ENCODE measurements at places on chromosomes 2 and 18. TPM values are rescaled to one million over a fixed set of nuclear protein-coding genes. Genes with fewer than 3 reads are reported as not detected.

DNA sequence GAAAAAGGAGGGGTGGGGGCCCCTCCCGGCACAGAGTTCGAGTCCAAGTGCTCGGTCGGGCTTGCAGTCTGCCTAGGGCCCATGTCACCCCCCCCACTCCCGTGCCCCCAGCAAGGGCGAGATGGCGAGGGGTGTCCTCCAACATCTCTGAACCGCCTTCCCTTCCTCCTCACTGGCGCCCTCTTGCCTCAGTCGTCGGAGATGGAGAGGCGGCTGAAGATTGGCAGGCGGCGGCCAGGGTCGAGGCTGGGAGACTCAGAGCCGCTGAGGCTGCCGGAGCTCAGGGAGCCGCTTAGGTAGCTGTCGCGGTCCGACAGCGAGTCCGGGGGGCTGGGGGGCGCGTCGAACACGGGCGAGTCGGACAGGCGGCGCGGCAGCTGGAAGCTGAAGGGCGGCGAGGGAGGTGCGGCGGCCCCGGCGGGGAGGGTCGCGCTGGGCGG, 2.3 kb downstream of the ZFP36L2 start:
- H3K4me3 ChIP-seq: peak overlapping the region; percentile 61
- peak overlapping the region; percentile 99 for H3K27ac ChIP-seq
- peaks cover 3% of the 10 kb centered on the region for H3K36me3 ChIP-seq
- no peaks in the 10 kb centered on the region for H3K27me3 ChIP-seq

DNA sequence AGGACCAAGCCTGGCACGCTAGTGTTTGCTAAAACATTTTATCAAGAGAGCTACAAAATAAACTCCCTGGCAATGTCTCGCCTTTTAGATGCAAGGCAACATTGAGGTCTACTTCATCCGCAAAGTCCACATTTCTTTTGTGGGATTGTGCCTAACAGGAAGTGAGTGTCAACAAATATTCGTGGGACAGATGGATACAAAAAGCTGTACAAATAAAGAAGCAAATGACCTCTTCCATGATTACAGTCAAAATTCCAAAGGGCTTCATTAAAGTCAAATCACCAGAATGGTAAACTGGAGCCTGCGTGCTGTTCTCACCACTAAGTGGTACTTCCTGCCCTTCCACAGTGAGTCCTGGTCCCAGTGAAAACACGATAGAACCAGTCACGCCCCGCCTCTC, 40.4 kb downstream of the L3MBTL4 start:
- no peak for DNase-seq
- H3K36me3 ChIP-seq: no peaks in the 10 kb centered on the region
- peaks cover 52% of the 10 kb centered on the region for H3K4me1 ChIP-seq
- H3K27ac ChIP-seq: peak overlapping the region; percentile 81
- H3K4me3 ChIP-seq: no peak overlapping the region

DNA sequence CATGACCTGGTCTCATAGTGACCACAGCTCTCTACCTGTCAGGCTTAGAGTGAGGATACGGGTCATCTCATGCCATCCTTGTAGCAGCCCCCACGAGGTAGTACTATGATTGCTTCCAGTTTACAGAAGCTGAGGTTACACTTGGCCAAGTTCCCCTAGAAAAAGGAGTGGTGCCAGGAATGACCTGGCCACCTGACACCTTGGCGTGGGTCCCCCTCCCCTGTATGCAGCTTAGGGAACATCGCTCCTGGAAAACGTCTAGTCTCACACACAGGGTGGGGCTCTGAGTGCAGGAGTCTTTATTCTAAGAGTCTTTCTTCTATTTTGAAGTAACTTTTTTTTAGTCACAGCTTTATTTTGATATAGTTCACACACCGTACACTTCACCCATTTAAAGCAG, 14.8 kb downstream of the NPPC start:
- H3K4me3 ChIP-seq: no peak overlapping the region
- no peaks in the 10 kb centered on the region for H3K36me3 ChIP-seq
- no peaks in the 10 kb centered on the region for H3K4me1 ChIP-seq
- no peaks in the 10 kb centered on the region for H3K27me3 ChIP-seq
- no peak for DNase-seq

DNA sequence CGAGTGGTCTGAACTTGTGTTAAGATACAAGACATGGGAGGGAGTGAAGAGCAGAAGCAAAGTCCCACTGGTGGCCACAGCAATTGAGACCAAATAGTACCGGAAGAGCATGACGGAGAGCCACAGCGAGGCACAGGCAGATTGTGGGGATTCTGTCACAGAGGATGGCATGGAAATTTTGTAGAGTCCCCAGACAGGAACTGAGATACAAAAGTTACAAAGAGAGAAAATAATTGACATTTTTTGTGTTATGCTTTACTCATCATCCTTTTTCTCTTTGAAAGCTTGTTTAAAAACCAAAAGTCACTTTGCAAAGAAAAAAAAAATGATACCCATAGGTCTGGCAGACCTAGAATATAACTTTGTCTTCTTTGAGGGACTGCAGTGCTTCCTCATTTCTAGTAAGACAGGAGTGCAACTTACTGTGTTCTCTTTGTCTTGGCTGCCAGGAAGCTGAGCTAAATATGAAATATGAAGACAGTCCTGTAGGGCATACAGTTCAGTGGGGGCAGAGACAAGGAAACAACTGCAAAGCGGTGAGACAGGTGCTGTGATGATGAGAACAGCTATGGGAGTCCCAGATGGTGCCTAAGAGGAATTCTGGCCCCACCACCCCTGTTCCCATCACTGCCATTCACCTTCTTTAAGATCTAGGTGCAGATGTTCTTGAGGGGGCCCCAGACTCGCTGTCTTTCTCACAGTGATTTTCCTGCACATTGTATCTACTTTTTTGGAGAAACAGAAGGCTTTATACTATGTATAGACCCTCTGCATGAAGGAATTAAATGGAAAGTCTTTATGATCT, 5.2 kb downstream of the ARHGAP25 start:
- H3K27me3 ChIP-seq: no peaks in the 10 kb centered on the region
- H3K27ac ChIP-seq: no peak overlapping the region
- H3K4me1 ChIP-seq: no peaks in the 10 kb centered on the region
- no peak for DNase-seq
- H3K4me3 ChIP-seq: no peak overlapping the region
- no peaks in the 10 kb centered on the region for H3K36me3 ChIP-seq

- no peaks in the 10 kb centered on the region for H3K27me3 ChIP-seq
- H3K27ac ChIP-seq: no peak overlapping the region
- DNase-seq: no peak
- no peak overlapping the region for H3K4me3 ChIP-seq
Measured at GRCh38 chr2:104052356-104052755, 801.6 kb upstream of the POU3F3 start.

DNA sequence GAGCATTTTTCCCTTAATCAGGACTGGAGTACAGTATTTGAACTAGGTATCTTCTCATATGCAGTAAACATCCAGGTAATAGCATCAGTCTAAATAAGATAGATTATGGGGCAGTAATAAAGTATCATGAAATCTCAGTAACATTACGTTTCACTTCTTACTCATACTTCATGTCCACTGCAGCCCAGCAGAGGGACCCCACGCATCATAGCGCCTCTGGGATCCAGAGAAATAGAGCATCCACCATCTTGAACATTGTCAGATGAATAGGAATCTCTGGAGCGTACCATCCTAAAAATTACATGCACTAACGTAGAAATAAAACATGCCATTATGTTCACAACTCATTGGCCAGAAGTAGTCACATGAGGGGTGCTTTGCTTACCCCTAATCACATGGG, 499.0 kb downstream of the CPS1 start:
- no peaks in the 10 kb centered on the region for H3K27me3 ChIP-seq
- no peaks in the 10 kb centered on the region for H3K36me3 ChIP-seq
- no peaks in the 10 kb centered on the region for H3K4me1 ChIP-seq
- no peak for DNase-seq

DNA sequence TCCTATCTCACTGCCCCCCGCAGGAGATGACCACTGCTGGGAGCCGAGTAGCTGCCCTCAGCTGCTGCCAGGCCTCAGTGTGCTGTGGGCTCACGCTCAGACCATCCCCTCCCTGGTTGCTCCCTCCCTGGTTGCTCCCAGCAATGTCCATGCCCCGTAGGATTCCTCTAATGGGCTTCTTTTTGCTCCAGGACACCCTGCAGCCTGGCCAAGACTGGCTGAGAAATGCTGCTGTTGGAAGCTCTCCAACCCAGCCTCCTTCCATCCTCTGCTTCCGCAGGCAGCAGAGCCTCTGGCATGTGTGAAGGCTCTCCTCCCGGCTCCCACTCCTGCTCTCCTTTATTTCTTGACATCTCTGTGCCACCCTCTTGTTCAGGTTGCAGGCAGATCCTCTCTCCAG, 48.6 kb downstream of the SOX11 start:
- H3K27me3 ChIP-seq: no peaks in the 10 kb centered on the region
- DNase-seq: no peak
- H3K27ac ChIP-seq: no peak overlapping the region

- no peak overlapping the region for H3K27ac ChIP-seq
- H3K36me3 ChIP-seq: no peaks in the 10 kb centered on the region
- DNase-seq: no peak
- no peaks in the 10 kb centered on the region for H3K4me1 ChIP-seq
Measured at GRCh38 chr2:101432411-101433181, 42.3 kb downstream of the RFX8 start.

DNA sequence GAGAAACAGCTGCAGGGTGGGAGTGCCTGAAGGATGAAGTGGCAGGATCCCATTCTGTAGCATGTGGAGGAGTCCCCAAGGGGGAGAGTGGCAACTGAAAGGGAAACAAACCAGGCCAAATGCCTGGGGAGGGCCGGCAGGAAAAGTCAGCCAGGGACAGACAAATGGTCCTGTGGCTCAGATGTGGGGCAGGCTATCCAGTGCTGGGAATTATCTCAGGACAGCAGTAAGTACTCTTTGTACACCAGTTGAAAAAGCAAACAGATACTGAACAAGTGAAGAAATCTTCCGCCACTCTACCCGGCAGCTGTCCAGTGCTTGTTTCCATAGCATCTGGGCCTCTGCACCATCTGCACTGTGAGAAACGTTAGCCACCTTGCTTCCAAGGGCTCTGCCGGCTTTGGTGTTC, 408.9 kb downstream of the LRATD1 start:
- H3K4me3 ChIP-seq: no peak overlapping the region
- no peaks in the 10 kb centered on the region for H3K36me3 ChIP-seq
- H3K27ac ChIP-seq: no peak overlapping the region
- DNase-seq: no peak
- no peaks in the 10 kb centered on the region for H3K27me3 ChIP-seq

DNA sequence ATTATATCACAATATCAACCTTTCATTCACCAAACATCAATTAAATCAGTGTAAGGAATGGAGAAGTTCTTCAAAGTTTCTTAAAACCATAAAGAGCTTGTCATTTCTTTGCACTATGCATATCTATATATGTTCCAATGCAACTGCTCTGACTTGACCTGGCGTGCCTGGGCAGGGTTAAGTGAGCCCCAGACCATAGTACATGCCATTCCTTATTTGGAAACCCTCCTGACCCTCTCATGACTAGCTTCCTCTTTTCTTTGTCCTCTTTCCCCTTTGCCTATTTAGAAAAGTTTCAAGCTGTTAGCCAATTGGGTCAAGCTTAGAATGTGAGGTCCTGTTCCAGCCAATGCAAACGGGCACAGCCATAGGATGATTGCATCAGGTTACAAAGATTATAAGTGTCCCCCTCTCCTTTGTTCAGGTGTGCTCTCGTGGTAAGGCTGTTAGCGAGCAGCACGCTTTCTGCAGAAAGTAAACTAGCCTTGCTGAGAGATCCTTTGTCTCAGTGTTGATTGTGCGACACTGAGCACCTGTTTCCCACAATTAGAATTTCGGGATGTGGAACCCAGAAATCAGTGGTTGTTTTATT, 78.2 kb upstream of the UXS1 start:
- peaks cover 3% of the 10 kb centered on the region for H3K4me1 ChIP-seq
- H3K27ac ChIP-seq: no peak overlapping the region
- no peak for DNase-seq
- no peak overlapping the region for H3K4me3 ChIP-seq
- H3K36me3 ChIP-seq: no peaks in the 10 kb centered on the region
- H3K27me3 ChIP-seq: no peaks in the 10 kb centered on the region

DNA sequence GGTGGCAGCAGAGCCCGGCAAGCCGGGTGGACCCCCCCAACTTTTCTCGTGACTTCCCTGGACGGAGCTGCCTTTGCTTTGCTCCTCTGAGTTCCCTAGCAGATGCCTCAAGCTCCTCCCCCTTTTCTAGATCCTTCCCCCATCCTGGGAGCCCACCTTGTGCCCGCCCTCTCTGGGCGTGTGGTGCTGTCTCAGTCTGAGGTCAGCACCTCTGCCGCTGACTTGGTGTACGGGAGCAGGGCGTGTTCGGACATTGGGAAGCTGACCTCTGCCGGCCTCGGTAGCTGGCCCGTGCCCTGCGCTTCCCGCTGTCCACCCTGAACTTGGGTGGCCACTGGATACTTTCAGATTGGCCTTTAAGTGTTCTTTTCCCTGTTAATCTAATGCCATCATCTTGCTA, 19.6 kb upstream of the ESPNL start:
- H3K27me3 ChIP-seq: no peaks in the 10 kb centered on the region
- peaks cover 5% of the 10 kb centered on the region for H3K4me1 ChIP-seq
- peak overlapping the region; percentile 57 for H3K4me3 ChIP-seq
- peak overlapping the region; percentile 84 for H3K27ac ChIP-seq

DNA sequence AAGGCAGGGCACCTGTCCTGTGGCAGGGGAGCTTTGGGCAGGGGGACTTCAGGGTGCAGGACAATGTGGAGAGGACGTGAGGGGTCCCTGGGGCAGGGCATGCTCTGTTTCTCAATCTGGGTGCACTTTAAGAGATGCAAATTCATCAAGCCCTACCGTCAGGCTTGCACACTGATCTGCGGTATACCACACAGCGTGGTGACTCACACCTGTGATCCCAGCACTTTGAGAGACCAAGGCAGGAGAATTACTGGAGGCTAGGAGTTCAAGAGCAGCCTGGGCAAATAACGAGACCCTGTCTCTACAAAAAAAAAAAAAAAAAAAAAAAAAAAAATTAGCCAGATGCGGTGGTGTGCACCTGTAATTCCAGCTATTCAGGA, 10.2 kb upstream of the GPC1 start:
- H3K36me3 ChIP-seq: no peaks in the 10 kb centered on the region
- no peak overlapping the region for H3K27ac ChIP-seq
- no peaks in the 10 kb centered on the region for H3K4me1 ChIP-seq

DNA sequence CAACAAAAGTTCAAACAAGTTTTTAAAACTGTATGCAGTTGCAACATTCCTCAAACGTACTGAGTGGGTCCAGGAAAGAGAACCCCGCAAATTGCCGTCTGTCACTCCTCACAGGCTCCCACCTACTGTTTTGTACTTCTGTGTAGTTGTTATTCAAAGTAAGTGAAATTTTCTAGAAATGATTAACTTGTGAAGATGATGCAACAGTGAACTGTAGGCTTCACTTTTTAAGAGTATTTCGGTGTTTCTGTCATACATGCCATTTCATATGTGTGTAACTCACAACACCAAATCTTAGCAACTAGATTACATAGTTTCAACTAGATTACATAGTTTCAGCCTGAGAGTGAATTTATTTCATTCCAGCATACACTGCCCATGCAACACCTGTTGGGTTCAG, 226.0 kb upstream of the TANK start:
- H3K27ac ChIP-seq: no peak overlapping the region
- no peaks in the 10 kb centered on the region for H3K36me3 ChIP-seq
- DNase-seq: no peak
- no peaks in the 10 kb centered on the region for H3K27me3 ChIP-seq
- H3K4me1 ChIP-seq: peaks cover 1% of the 10 kb centered on the region

GRCh38 chr2:85016446-85016845, 45.5 kb downstream of the KCMF1 start:
- DNase-seq: no peak
- no peaks in the 10 kb centered on the region for H3K27me3 ChIP-seq
- no peak overlapping the region for H3K4me3 ChIP-seq
- peaks cover 2% of the 10 kb centered on the region for H3K4me1 ChIP-seq
- H3K36me3 ChIP-seq: no peaks in the 10 kb centered on the region

Gene CCBE1
- total RNA-seq: 2.6 TPM

Gene CD8B2
- total RNA-seq: under 0.01 TPM

Gene SLC14A1
- total RNA-seq: 96.7 TPM

Gene RBFA
- 20.4 TPM for total RNA-seq
